ENCODE measurements at places on chromosomes 7 and 10.

GRCh38 chr7:56028942-56029630 is 22.2 kb downstream of the PSPH start:
- DNase-seq = no peak

DNA sequence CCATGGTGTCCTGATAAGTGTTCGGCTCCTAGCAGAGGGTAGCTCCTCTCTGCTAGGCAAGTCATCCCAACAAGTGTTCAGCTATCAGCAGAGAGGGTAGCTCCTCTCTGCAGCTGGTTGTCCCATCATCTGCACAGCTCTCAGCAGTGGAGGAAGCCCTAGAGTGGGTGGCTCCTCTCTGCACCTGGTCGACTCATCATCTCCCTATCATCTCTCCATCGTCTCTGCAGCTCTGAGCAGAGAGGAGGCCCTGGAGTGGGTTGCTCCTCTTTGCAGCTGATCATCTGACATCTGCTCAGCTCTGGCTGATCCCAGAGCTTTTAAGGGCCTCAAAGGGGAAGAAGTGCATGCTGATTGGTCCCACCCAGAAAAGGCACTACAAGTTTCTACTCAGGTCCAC is 199.9 kb upstream of the KMT2E start:
- DNase-seq = no peak

- DNase-seq = no peak
These were observed 11.3 kb upstream of the NOBOX start for GRCh38 chr7:144414815-144415214.

DNA sequence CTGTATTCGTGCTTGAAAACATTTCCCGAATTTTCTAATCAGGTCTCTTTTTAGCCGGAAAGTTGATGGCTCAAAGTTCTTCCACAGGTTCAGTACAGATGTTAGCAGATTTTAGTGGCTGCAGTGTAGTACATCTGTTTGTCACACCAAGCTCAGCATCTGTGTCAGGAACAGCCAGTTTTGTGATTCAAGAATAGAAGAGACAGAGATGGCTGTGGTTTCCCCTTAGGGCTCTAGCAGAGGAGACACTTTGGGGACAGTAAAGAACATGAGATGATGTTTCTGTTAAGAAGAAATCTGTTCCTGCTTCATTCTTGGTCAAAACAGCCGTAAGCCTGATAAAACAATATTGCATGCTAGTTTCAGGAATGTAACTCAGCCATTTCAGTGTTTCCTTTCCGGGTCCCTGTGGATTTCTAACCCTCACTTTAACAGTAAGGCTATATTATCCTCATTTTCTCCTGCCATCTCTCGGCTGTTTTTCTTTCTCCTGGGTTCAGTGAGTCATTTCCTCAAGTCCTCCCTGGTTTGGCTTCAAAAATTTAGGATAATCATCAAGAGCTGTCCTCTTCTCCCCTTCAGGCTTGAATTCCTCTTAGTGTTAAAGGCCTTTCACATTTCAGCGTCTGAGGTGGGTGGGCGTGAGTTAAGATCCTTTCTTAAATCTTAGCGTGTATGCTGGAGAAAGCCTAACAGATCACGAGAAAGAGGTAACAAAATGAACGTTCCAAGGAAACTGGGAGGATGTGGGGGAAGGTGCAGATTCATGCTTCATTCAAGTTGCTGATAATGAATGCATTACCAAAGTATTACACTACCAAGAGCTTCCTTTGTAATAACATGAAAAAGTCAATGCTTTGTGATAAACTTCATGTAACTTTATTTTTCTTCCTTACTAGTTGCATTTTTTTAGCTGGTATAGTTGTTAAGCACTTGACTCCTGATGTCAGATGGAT is 37.1 kb upstream of the BICC1 start:
- no peak for DNase-seq

DNA sequence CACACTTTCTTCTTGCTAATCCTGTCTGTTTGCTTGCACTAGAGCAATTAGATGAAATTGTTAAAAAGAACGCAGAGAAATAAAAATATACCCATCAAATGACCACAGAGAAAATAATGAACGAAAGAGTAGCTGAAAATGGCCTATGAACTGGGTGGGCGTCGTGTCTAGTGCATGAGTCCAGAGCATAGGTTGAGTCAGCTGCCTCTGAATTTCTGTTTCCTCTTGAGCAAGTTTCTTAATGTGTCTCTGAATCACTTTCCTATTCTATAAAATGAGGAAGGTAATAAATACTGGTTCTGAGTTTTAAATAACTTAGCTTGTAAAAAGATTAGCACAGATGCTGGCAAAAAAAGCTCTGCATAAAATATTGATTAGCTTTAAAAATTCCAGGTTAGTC is 75.0 kb downstream of the POM121L12 start:
- DNase-seq = no peak

- no peak for DNase-seq
These were observed 125.4 kb upstream of the TARP start for GRCh38 chr7:38398725-38399321.

GRCh38 chr7:43869867-43870240 is 537 bp upstream of the MRPS24 start:
- DNase-seq = peak; percentile 85

DNA sequence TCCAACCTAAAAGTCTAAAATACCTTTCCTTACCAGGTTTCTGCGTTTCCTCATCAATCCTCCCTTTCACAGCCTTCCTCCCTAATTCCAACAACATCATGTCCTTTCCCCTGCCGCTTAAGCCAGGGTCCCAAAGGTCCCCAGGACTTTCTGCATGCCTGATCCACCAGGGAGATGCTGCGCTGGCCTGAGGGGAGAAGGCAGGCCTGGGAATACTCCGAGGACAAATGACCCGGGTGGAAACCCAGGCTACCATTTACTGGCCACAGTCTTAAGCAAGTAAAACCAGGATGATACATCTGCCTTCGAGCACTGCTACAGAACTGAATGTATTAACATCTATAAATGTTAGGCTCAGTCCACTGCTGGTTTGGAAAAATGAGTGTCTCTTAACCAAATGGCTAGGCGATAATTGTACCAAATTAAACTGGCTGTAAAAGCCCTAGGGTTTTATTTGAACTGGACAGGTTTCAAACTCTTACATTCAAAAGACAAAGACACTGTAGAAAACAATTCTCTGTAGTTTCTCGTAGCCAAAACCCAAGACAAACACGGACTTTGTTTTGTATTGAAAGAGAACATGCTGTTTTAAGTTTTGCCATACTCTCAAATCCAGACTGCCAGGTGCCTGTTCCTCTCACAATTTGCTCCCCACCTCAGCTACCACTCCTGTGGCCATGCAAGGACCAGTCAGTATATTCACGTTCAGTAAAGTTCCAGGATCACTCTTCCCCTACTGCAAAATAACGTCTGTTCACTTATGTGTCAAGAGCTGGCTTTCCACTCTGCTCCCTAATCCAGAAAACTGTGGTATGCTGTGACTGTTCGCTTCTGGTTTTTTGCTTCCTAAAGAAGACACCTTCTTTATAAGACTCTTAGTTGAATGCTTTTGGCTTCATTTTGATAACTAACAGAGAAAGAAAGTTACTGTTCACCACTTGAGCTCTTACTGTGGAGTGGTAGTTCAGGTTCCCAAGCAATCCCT is 145.7 kb downstream of the RNF216 start:
- no peak for DNase-seq

DNA sequence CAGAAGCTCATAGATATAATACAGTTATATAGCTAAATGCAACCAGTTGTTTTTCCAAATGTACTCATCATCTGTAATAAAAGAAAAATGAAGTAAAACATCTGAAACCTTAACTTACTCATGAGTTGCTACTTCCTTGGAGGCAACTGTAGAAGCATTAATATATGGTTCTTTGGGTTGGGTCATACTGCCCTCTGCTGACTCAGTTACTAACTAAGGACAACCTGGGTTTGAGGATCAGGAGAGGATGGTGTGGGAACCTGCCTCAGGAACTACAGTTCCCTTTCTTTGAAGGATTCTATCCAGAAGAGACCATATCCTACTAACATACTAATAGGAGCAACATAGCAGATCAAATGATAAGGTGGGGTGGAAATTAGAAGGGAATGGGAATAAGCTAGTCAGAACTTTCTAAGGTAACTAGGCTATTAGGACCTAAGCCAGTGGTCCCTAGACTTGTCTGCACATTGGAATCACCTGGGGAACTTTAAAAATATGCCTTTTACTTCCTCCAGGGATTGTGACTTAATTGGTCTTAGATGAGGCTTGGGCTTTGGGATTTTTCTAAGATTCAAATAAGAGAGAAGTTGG is 20.7 kb downstream of the COX15 start:
- DNase-seq = no peak

DNA sequence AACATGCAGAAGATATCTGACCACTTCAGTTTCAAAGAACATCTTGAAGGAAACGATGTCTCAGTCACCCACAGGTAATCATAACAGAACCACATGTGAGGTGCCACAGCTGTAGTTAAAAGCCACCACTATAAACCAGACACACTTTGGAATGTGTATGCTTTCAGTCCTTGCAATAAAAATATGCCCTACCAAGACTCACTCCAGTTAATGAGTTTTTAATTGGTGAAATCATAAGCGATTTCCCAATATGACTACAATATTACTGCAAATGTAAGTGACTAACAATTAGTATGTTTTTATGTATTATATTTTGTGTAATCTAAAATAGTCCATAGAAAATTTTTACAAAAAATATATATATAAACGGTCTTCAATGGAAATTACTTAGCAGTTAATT is 428.2 kb downstream of the PARD3 start:
- no peak for DNase-seq

Data from sigmoid colon (tissue), 7 donors.